ENCODE measurements at places on chromosomes 7 and 10.

DNA sequence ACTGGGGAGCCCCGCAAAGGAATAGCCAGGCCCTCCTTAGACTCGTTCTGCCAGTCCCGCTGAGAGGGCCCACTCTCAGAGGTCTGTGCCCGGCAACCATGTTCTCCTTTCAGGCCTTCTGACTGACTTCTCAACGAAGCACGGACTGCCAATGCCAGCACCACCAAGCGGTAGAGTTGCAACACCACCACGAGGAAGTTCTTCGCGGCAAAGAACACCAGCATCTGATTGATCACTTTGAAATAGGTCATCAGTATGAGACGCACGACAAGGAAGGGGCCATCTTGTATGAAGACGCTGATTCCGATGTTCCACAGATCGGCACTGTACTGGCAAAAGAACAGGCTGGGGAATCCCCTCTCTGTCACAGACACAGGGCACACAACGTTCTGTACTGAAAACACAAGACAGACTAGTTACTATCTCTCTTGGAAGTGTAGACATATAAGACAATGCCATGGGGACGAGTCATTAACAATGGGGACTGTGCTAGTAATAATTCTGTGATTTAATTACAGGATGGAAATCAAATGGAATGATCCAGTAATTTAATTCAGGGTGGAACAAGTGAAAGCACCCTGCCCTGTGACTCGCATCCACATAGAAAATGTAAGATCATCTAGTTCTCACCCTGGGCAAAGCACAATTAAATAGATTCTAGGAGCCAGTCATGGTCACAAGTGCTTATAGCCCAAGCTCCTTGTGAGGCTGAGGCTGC, 42.7 kb downstream of the TMEM26 start:
- no peak for DNase-seq

DNA sequence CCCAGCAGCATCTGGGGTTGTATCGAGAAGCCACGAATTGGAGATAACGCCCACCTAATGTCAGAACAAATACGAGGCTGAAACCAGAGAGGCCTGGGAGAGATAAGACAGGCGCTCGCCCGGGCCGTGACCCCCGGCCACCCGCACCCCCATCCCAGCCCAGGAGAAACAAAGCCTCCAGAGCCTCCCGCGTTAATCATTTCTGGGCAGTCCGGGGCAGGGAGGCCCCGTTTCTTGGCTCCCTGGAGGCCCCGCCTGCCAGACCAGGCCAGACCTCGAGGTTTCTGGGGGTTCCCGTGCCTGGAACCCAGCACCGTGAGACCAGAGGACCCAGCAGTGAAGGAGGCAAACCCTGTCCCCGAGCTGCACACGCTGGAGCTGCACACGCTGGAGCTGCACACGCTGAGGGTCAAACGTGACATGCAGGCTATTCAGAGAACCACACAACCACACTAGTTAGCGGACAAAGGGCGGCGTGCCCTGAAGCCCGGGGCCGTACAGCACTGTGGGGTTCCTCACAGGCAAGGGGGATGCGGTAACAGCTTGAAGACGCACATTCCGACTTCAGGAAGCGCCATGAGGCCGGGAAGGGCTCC, 53.4 kb downstream of the FOXL3 start:
- DNase-seq, result no peak

GRCh38 chr7:68216051-68216450, 1219.4 kb downstream of the TYW1 start:
- DNase-seq, result no peak

DNA sequence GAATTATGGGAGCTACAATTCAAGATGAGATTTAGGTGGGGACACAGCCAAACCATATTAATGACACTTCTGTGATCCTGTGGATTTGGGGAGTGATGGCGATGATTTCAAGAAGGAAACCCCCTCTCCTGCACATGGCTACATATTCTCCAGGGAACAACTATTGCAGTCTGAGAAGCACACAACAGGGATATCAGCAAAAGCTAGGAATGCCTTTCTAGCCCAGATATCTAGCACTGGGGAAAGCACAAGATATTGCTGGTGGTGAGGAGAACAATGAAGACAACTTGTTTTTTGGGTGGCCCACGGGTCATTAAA, 24.3 kb downstream of the EPDR1 start:
- DNase-seq, result no peak

GRCh38 chr7:101094376-101094775, 9.1 kb downstream of the TRIM56 start:
- DNase-seq, result no peak

DNA sequence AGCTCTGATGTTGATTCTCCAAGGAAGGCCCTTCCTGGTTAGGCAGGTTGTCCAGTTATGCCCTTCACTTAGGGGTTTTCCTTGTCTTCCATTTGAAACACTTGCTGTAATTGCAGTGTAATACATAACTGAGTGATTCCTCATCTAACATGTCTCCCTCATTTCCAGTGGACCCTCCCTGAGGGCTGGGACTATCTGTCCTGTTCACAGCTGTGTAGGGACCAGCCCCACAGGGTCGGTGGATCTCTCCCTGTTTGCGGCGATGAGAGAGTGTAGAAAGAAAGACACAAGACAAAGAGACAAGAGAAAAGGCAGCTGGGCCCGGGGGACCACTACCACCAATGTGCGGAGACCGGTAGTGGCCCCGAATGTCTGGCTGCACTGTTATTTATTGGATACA, 135.9 kb upstream of the EEPD1 start:
- no peak for DNase-seq

GRCh38 chr10:104622598-104623209, 18.4 kb upstream of the SORCS3 start:
- DNase-seq, result no peak

DNA sequence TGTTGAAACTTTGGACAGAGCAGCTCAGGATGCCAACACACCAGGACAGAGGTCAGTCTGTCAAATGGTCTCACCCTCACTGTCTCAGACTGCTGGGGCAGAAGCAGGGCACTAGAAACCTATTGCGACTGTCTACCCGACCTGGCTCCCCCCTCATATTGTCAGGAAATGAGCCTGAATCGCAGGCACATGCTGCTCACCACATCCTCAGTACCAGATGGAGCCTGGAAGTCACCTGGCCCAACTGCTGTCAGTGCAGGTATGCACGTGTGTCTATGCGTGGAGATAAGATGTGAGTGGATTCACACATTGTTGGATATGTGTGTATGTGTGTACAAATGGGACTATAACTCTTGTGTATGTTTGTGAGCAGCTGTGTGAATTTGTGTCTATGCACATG, 3.2 kb upstream of the CDHR1 start:
- DNase-seq, result no peak

DNA sequence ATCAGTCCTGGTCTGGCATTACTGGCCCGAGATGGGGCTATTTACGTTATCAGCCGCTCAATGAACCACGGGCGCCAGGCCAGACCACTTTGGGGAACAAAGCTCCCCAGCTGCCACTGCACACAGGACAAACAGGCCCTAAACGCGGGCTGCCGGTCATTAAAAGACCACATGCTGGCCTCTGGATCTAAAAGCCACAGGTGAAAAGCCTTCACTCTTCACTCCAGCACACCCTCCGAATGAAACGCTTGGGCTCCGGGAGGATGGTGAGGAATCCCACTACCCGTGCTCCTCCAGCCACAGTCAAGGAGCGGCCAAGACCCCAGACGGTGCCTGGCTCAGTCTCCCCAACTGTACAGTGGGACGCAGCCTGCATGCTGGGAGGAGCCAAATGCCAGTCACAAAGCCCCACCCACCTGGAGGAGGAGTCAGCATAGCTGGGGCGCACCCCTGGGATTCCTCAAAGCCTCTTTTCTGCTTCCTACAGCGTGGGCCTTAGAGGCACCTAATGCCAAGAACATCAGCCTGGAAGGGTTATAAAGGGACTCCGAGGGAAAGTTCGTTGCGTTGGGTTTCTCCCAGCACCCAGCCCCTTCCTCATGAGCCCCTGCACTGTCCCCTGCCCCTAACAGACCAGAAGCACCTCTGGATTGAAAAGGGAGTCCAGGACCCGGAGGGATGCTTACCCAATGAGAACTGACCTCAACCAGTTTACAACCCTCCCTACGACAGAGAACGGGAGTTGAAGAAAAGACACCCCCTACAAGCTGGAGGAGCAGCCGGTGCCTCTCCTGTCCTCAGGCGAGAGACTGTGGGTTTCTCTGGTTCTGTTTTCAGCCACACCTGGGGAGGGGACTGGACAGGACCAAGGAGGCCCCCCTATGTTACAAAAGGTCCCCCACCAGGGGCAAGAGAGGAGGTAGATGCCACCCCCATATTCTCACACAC, 4.7 kb downstream of the PDGFA start:
- no peak for DNase-seq

DNA sequence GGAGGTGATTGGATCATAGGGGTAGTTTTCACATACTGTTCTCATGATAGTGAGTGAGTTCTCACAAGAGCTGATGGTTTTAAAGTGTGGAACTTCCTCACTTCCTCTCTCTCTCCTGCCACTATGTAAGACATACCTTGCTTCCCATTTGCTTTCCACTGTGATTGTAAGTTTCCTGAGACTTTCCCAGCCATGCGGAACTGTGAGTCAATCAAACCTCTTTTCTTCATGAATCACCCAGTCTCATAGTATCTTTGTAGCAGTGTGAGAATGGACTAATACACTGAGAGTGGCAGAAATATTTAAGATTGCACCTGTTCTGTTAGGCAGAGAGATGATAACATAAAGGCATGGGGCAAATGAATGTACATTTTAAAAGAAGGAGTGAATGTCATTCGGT, 507.8 kb downstream of the SORCS3 start:
- no peak for DNase-seq

GRCh38 chr10:8278099-8278498, 223.6 kb downstream of the GATA3 start:
- no peak for DNase-seq

GRCh38 chr10:125000366-125001312, 58.7 kb downstream of the ZRANB1 start:
- DNase-seq, result no peak

DNA sequence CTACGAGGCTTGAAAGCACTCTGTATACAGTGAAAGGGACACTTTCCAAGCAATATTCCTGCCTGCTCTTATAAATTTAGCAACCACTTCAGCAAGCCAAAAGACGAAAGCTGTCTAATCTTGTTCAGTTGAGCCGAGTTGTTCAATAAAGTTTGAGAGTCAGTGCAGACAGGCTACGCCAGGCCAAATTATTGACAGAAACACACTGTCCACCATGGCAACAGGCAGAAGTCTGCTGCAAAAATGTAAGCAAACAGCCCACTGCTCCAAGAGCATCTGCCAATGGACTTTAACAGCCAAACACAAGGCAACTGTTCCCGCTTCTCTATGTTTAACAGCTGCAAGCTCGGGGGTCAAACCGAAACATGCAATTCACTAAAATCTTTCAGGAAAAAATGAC, 85.7 kb downstream of the GLI3 start:
- no peak for DNase-seq

- no peak for DNase-seq
Measured at GRCh38 chr10:68861253-68861652, 33.9 kb downstream of the STOX1 start.

DNA sequence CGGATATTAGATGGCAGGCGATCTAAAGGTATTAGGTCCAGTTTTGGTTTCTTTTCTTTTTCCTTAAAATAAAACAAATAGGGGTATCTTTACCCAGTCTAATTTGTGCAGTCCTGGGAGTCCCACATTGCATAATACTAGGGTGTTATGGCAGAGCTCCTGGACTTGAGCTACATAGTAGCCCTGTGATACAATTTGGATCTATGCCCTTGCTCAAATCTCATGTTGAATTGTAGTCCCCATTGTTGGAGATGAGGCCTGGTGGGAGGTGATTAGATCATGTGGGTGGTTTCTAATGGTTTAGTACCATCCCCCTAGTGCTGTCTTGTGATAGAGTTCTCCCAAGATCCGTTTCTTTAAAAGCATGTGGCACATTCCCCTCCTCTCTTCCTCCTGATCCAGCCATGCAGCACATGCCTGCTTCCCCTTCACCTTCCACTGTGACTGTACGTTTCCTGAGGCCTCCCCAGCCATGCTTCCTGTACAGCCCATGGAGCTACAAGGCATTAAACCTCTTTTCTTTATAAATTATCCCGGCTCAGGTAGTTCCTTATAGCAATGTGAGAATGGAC, 141.9 kb downstream of the RPS24 start:
- DNase-seq, result no peak

- no peak for DNase-seq
Measured at GRCh38 chr7:42960762-42961161, 28.6 kb downstream of the MRPL32 start.

GRCh38 chr7:121352323-121352722, 23.5 kb downstream of the WNT16 start:
- DNase-seq, result no peak

DNA sequence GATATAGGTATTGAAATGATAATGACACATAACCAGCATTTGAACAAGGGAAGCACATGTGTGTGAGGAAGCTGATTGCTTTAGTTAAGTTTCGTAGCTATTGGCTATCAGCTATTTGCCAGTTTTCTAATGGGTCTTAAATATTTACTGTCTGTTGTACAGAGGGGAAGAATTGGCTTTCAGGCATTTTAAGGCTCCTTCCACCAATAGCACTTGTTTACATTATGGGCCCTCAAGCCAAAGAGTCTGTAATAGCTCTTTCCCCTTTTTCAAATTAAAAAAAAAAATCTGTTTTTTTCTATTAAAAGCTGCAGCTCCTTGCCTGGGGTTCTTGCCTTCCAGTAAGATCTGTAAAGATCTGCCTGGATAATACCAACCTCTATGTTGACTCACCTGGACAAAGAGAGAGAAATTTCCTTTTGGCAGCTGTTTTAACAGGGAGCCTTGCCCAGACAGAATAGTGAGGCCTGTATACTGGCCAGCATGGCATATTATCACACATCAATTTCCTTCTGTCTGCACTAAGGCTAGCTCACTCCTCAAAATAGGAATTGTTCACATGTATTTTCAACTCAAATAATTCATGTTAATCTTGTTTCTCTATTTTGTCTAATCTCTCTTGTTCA, 104.7 kb upstream of the LRGUK start:
- no peak for DNase-seq

- no peak for DNase-seq
Measured at GRCh38 chr7:16071246-16071857, 350.0 kb downstream of the CRPPA start.

- DNase-seq, result no peak
Measured at GRCh38 chr10:96988426-96988825, 156.3 kb downstream of the LCOR start.

DNA sequence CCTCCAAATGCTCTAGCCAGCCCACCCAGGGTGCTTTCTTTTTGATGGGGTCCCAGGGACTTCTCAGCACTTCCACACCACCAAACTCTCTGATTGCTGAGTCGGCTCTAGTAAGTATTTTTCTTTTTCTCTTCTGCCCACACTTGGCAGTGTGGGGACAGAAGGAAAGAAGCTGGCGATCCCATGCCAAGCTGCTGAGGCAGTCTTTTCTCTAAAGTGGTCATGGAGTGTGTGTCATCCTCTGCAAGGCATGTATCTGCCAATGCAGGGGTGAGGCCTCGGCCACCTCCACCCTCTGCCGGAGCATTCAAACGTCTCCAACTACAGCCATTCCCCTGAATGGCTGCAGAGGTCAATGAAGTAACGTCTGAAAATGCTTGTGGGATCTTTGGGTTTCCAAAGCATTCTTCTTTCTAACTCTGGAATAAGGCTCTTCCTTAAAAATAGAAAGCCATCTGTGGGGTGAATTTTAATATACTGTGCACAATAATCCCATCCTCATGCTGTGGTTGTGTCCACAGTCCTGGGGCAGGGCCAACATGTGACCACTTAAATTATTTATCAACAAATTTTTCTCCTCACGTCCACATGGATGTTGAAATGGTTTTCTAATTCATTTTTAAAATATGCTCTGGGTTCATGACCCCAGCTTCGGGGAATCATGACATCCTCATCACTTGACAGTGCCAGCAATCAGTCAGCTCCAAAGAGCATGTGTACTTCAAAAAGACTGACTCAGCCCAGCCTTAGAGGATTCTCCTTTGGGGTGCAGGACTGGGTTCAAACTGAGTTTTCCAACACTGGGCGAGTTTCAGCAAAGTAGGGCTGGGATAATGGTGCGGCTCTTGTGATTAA, 171.3 kb upstream of the ITGB1 start:
- DNase-seq, result no peak
